OCI-LY7 (cell line): ENCODE measurements at places on chromosomes 3 and 15.

DNA sequence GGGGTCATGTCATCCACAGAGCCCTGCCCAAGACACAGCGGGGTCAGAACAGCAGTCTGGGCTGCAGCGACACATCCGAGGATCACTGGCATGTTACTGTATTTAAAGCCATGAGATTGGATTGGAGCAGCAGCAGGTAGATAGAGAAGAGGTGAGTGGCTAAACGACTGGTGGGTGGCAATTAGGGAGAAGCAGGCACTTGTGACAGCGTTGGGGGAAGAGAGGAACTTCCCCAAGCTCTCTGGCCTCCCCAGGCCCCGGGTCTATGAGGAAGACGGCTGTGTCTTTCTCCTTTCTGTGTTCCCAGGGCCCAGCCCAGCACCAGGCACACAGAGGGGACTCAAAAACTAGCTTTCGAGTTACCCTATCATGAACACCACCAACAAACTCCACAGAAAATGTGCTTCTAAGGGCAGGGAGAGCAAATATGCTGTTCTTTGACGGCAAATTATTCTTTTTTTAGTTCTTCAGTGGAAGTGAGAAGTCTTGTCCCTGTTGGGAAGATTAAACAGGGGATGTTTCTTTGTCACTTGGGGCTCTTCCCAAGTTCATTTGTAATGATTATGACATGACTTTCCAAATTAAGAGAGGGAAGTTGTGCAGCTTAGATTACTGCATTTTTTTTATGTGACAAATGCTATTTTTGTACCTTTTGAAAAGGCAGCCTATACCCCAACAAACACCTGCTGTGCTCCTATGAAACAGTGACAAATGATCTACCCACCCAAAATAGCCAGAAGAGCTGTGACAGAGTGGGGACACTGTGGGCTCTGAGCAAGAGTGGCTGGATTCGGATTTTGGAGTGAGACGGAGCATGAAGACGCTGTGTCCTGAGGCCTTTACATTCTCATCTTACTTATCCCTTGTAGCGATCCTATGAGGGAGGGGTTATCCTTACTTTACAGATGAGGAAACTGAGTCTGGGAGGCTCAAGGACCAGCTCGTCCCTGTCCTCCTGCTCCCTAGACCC, 7.2 kb upstream of the SYNM start:
- no peak for DNase-seq

DNA sequence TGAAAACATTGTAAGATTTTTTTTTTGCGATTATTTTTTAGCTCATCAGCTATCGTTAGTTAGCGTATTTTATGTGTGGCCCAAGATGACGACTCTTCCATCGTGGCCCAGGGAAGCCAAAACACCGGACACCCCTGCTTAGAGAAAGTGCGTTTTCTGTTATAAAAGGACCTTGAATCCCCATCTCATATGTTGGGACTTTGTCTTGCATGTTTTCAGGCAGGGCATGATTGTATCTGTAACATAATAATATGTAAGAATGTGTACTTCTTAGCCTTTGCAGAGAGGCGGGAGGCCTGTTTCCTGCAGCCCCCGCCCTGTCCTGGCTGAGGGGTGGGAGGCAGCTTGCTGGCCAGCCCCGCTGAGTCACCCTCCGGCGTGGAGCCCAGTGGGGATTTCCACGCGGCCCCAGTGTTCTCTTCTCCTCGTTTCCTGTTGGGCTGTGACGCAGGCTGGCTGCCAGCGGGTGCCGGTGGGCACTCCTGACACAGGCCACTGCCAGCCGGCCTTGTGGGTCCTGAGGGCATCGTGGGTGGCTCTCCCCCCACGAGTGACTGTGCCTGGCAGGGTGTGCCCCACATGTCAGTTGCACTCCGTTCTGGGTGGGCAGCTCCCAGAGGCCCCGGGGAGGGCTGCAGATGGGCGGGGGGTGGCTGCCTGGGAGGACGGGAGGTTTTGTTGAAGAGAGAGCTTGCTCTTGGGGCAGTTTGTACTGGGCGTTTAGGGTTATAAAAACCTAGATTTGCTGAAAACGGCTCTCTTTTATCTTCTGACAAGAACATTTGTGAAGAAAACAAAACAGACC, 55.6 kb downstream of the SMAD3 start:
- DNase-seq, result no peak

GRCh38 chr3:147940405-147941193, 531.4 kb downstream of the ZIC1 start:
- DNase-seq, result no peak

DNA sequence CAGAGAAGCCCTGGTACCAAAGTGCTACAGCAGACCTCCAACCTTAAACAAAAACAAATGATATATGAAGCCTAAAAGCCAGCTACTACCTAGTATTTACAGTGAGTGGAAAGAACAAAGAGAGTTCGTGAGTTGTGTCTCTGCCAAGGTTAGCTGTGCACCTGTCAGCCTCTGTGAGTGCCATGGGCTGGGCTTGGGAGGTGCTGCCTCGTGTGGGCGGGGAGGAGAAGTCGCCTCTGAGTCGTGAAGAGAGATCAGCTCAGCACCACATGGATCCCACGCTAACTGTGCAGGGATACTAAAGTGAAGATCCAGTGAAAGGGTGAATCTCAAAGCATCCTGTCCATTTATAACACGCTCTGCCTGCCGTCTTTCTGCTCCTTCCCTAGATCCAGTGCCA, 101.9 kb downstream of the CHDH start:
- DNase-seq, result peak; percentile 12

- no peak for DNase-seq
These were observed 83.4 kb upstream of the STT3B start for GRCh38 chr3:31449318-31449717.

DNA sequence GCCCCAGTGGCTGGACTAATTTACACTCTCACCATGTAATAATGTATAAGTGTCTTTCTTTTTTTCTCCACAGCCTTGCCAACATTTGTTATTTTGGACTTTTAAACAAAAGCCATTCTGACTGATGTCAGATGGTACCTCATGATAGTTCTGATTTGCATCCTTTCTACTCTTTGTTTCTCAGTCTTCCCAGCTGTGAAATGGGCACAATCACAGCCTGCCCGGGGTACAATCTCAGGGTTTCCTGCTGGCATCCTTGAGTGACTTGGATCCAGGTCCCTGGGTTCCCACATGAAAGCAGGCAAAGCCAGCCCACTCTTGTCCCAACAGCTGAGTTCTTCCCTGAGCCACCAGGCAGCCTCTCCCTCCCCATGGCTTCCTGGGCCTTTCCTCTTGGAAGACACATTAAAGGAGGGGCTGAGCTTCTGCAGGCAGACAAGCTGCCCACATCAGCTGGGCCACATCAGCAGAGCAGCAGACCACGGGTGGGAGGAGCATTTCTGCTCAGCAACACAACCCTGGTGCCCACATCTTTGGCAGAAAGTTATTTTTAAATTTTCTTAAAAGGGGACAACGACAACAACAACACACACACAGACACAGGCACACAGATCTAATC, 82.0 kb downstream of the MYLK start:
- no peak for DNase-seq

- DNase-seq, result no peak
These were observed 23.4 kb downstream of the KIF7 start for GRCh38 chr15:89631902-89632264.

DNA sequence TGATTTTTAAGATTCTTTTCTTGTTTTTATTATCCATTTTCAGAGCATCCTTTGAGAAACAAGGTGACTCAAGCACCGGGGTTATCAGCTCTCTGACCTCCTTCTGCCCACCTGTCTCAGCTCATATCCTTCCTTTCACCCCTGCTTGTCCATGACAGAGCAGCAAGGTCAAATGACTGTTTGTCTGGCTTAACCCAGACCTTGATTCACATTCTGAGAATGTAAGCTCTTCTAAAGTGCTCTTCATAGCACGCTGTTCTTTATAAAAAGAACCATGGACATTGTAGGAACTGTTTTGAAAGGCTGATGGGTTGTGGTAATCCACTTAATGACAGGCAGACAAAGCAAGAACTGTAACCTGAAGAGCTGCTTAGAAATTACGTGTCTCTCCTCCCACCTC, 122.5 kb downstream of the CHST2 start:
- DNase-seq, result no peak

- no peak for DNase-seq
These were observed 292.8 kb downstream of the MEX3B start for GRCh38 chr15:81752974-81753373.

DNA sequence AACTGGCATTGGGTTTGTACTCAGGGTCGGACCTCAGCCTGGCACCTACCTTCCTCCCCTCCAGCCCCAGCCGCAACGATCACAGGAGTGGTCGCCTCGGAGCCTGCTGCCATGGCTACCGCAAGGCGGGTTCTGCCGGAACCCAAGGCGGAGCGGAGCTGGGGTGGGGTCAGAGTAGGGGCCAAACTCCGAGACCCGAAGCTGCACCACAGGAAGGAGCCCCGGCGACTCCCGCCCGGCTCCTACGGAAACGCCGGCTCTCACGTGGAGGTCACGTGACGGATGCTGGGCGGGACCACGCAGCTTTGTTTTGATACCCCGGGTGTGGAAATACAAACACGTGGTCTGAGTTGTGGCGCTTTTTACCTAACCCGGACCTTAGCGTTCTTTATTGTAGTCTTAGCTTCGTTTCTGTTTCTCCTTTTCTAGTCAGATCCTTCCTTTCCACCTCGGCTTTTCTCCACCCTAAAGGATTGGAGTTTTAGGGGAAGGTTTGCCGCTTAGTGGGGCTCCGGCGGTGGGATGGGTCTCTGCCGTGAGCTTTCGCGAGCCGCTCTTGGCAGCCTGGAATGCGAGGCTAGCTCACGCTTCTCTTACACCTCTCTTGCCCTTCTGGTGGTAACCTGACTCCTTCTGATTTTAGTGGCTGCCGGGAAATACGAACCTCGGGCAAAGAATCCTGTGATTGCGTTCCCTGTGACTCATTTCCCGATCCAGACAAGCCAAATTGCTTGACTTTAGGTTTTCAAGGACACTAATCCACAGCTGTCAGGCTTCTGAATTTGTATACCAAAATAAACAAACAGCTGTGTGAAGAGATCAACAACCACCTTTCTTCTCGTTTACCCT, at the start of gene HSPBAP1:
TSS of gene HSPBAP1 (minus strand) at position 264 of the 849 bp plus-strand sequence. CDS start at position 113, 151 bp downstream.
- DNase-seq, result peak; percentile 95

DNA sequence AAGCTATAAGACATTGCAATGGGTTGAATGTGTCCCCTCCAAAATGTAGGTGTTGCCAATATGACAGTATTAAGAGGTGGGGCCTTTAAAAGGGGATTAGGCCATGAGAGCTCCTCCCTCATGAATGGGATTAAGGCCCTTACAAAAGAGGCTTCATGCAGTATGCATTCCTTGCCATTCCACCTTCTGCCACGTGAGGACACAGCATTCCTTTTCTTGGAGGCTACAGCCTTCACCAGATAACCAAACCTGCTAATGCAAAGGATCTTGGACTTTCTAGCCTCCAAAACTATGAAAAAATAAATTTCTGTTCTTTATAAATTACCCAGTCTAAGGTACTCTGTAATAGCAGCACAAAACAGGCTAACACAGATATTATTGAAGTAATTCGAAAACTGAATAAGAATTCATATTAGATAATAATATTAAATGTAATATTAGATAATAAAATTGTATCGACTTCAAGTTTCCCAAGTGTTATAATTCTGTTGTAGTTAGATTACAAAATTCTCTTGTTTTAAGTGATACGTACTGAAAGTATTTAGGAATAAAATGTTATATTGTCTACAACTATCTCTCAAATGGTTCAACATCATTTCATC, 29.4 kb upstream of the ATP8B4 start:
- peak; percentile 17 for DNase-seq

DNA sequence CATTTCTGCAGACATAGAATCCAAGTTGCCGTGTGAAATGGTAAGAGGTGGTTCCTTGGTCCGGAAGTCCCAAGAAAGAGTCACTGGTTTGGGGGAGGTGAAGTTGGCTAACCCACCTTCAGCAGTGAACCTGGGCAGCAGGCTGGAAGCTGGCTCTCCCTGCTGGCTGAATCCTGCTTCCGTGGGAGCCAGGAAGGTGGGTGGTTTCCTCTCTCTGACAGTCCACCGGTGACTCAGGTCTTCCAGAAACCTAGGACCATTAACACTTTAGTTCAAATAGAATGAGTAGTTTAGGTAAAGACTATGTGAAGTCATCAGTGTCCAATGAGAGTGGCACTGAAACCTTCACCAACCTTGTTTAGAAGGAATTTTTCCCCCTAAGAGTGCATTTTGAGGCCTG, 87.4 kb upstream of the CACNA2D3 start:
- DNase-seq, result no peak

DNA sequence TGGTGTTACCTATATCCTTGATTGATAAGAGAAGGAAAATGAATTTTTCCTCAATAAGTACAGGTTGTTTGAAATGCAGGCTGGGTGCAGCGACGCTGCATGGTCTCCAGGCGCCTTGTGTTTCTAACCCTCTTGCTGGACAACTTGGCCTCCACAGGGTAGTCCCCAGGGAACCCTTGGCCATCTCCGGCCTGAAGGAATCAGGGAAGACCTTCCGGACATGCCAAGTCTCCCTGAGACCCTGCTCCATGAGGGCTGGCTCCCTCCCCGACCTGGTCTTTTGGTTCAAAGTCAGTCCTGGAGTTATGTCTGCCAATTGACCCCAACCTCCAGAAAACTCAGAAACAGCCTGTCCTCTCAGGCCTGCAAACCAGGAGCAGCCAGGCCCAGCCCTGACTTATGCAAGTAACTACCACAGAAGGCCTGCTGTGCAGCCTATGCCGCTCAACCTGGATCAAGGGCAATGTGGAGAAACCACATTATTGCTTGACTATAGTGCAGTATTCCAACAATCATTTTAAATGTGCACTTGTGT, 98.3 kb downstream of the LIPC start:
- no peak for DNase-seq

GRCh38 chr3:128800241-128801187, 74.5 kb downstream of the RAB7A start:
- DNase-seq, result no peak

DNA sequence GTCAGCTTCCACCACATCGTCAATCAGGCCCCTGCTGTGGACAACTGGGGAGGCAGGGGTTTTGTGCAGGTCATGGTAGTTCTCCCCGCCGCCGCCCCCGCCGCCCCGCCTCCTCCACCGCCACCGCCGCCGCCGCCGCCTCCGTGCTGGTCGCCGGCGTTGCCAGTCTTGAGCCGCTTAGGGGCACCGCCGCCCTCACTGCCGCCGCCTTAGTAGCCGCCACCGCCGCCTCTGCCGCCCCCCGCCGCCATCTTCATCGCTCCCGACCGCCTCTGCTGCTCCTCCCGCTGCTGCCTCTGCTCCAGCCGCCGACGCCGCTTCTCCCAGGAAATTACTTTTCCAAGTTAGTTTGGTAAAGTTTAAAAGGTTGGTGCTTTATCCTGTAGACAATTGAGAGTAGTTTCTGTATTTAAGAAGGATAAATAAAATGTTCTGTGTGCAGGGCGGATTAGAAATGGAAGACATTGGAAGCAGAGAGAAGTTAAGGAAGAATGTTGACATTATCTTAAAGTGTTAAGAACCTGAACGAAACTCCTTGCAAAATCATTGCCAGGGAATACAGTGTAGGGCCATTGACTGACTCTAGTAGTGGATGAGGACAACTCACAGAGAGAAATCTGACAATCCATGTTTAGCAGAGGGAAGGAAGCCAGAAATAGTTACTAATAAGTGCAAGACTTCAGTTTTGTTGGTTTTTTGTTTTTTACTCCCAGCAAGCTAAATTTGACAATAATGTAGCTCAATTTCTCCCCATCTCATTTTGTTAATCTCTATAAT, 53.0 kb upstream of the GOLGA8A start:
- no peak for DNase-seq

- DNase-seq, result no peak
These were observed 9.2 kb downstream of the PPM1L start for GRCh38 chr3:160765211-160765610.

- DNase-seq, result no peak
These were observed 30.9 kb downstream of the DPH3 start for GRCh38 chr3:16233806-16234205.

GRCh38 chr15:59616379-59616778, 4.8 kb downstream of the GCNT3 start:
- peak; percentile 7 for DNase-seq

- peak; percentile 94 for DNase-seq
These were observed at the start of gene HES1 for GRCh38 chr3:194135806-194136518. HES1 (plus strand) TSS chr3:194136148; CDS start chr3:194136381, 233 bp downstream.

GRCh38 chr3:29475305-29475840, 194.5 kb downstream of the RBMS3 start:
- no peak for DNase-seq
